H54 (cell line): ENCODE measurements at places on chromosomes 5 and 9.

GRCh38 chr9:126720036-126720435 is 84.8 kb upstream of the ZBTB43 start:
- DNase-seq, result no peak

DNA sequence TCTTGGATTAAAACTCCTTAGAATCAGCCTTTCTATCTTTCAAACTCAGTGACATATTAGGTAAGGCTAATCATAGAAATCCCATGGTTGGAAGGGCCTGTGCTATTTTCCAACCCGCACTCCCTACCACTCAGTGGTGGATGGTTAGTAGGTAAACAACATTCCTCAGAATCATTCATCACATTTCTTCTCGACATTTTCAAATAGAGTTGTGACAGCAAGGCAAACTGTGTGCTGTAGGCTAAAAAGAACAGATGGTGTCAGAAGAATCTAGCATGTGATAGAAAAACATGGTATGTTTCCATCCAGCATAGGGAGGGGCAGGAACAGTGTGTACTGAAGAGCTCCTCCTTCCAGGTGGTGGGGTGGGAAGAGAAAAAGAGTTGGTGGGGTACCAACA is 227.3 kb upstream of the NMUR2 start:
- no peak for DNase-seq

GRCh38 chr5:177077335-177077734 is 9.4 kb upstream of the FGFR4 start:
- DNase-seq, result no peak

DNA sequence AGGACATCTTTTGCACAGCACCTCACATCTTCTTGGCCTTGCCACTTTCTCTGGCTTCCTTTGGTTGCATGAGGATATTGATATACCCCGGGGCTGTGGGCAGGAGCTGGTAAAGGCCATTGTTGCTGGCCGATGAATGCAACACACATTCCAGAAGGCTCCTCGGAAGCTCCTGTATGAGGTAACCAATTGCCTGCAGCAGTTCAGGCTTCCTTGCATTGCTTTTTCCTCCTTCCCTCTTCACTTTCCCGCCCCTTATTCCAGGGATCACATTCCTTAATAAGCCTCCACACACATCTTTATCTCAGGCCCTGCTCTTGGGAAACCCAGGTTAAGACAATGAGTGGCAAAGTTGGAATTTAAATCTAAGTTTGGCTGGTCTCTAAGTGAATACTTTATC is 505.4 kb upstream of the CLINT1 start:
- no peak for DNase-seq

- DNase-seq, result no peak
Observed at GRCh38 chr5:39249564-39250274, 30.4 kb upstream of the FYB1 start.

GRCh38 chr9:91187965-91188344 is 173.8 kb downstream of the AUH start:
- DNase-seq, result no peak

DNA sequence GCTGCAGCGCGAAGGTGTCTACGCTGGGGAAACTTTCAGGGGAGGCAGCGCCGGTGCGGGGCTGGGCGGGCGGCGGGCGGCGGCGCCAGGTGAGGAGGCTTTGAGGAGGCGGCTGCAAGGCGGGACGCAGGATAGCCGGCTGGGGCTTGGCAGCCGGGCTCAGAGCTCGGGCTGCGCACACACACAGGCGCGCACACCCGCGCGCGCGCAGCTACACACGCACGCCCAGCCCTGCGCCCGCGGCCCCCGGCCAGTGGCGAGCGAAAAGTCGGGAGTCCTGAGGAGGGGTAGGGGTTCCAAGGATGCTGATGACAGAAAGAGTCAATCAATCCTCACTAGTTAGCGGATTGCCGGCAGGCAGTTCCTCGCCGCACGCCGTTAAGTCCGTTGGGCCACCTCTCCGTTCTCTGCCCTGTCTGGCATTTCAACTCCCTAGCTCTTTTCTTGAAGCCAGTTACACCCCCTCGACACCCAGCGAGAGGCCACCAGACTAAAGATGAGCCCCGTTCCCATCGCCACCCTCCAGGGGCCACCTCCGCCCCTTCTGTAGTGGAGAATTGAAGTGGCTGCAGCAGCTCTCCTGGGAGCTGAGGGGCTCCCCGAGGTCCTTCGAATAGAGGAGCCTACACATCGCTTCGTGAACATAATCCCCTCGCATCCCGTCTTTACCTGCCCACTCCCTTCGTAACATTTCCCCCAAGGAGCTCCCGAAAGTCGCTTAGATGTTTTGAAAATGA is 1640.3 kb upstream of the C9orf72 start:
- no peak for DNase-seq

DNA sequence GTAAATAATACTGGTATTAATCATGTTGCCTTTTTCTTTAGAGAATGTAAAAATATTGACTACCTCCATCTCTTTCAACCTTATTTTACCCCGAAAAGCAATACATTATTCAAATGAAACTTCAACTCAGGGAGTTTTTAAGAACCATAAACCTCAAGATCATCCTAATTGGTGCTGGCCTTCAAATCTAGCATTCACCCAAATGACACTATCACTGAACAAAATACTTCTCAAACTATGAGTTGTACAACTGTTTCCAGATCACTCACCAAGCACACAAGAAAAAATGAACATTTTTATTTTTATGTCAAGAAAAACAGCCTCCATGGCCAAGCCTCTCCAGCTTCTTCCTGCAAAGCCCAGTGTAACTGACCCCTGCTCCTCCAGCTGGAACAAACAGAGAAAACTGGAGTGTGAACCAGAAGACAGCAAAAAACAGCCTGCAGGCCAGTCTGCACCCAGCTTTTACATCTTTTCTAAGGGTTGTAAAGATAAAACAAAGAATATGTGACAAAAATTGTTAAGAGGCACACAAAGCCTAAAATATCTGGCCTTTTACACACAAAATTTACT is 21.2 kb downstream of the AUH start:
- DNase-seq, result no peak

DNA sequence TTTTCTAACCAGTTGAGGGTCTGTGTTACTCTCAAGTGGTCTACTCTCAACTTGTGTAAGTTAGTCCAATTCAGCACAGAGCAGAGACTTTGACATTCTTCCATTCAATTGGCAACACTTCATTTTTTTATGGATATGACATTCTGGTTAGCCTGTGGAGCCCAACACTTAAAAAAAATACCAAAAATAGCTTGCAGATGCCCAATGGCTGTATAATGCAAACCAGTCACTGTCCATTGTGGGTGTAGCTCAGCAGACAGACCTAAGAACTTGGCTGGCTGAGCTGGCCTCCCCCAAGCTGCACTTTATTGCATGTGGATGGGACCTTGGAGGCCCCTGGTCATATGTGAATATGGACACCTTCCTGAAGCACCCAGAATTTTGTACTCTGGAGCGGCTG is 103.2 kb downstream of the DPYSL3 start:
- no peak for DNase-seq

GRCh38 chr5:87020099-87020934 is 247.4 kb upstream of the RASA1 start:
- DNase-seq, result peak; percentile 42

GRCh38 chr9:3863111-3863528 is 337.3 kb upstream of the RFX3 start:
- peak; percentile 51 for DNase-seq

- no peak for DNase-seq
Observed at GRCh38 chr5:97338729-97339128, 155.7 kb upstream of the RIOK2 start.

DNA sequence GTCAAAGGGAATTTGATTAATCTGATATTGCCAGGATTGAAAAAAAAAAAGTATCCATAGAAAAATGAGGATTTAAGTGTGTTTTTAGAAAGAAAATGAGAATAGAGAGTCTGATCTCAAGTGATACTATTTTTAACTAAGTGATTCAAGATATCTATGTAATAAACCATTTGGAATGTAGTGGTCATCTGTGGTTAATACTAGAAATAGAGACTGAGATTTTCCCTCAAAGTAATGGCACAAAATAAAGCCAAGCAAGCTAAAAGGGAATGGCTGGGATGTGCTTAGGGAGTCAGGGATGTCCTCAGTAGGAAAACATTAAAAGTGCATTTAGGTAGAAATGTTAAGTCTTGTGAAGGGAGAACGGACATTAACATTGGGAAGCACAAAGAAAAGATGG is 90.6 kb downstream of the FBXO4 start:
- DNase-seq, result no peak

DNA sequence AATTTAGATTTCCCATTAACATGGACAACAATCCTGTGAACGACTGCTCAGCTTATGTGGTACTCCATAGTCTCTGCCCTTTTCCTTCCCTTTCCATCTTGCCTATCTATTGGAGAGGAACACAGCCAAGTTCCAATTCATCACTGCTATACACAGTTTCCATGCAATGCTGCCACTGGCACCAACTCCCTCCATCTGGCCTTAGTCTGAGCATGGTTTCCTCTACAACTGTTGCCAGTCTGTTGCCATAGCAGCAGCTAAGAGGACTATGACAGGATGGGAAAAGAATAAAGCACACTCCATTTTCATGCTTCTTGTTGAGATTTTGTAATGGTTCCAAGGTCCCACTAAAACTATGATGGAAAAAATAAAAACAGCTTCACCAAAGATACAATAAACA is 189.0 kb downstream of the HCN1 start:
- DNase-seq, result no peak

DNA sequence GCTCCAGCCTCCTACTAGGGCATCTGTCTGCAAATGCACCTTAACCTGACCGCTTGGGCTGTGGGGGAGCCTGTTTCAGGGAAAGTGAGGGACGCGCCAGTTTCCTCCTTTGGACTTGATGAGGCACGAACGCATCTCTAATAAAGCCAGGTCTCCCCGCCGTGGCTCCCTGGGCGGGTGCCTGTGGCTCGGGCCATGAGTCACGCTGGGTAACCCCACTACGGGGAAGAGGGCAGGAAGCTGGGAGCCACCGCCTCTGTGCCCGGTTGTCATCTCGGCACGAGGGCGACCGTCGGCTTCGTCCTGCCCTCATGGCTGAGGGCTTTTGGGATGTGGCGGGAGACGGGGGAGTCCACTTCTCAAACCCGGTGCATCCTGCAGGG is 12.1 kb downstream of the NOTCH1 start:
- peak; percentile 97 for DNase-seq

- no peak for DNase-seq
Observed at GRCh38 chr5:73911761-73912393, 285.9 kb downstream of the ARHGEF28 start.

DNA sequence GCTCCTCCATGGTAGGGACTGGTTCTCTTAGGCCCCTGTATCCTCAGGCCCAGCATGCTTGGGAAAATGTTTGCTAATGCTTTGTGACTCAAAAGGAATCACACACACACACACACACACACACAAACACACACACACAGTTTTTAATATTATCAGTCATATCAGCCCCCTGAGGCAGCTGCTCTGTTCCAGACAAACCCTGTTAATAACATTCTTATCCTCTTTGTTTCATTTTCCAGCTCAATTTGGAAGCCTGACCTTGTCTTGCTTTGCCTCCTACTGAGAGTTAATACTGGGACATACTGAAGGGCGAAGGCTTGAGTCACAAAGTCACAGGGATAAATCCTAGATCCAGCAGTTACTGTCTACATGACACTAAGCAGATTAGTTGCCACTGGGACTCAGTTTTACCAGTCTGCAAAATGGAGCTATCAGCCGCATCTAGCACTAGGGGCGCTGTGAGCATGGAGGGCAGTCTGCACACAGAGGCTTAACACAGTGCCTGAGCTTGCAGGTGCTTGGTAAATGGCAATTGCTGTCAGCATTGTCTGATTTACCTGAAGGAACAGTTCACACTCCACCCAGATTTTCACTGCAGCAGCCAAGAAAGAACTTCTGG is 37.1 kb upstream of the KCNMB1 start:
- DNase-seq, result no peak
